ENCODE measurements at places on chromosomes 5 and 9.

DNA sequence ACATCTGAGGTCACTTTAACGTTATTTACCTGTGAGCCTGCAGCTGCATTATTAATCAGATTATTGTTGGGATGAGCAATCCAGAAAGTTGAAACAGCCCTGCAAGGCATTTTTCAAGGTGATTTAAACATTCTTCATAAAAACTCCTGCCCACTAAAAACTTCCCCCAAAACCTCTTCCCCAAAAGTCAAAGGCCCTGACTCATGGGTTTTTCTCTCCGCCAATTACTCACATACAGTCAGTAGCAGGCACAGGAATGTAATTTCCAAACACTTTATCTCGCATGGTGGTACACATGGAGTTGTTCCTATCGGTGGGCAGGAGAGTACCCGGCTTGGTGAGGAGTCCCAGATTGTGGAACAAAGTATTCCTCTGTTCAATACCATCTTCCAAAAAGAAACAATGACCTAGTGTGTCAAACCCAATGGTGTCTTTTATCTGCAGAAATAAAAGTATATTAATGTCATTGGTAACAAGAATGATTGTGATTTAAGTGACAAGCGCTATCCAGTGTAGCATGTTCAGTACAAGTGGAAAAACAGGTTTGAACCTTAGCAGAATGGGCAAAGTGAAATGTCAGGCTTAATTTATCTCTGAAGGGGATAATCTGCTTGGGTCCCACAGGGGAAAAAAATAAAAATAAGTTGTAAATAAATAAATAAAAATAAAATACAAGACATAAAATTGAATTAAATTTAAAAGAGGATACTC is 38.3 kb downstream of the CEMIP2 start:
- DNase-seq, result no peak

GRCh38 chr9:23683611-23684061 is 142.4 kb downstream of the ELAVL2 start:
- DNase-seq, result no peak

DNA sequence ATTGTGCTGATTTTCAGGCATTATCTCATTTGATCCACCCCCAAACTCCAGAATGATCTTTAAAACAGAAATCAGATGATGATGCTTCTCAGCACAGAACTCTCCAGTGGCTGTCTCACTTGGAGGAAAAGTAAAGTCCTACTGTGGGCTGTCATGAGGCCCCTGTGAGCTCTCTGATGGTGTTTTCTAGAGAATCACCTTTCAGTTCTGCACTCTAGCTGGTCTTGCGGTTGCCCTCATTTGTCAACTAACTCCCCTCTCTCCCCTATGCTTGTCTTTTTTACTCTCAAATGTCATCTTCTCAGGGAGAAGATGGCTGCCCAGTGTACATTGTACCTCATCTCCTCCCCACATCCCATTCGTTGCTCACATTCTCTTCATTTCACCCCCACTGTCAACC is 295.8 kb downstream of the MLLT3 start:
- no peak for DNase-seq

DNA sequence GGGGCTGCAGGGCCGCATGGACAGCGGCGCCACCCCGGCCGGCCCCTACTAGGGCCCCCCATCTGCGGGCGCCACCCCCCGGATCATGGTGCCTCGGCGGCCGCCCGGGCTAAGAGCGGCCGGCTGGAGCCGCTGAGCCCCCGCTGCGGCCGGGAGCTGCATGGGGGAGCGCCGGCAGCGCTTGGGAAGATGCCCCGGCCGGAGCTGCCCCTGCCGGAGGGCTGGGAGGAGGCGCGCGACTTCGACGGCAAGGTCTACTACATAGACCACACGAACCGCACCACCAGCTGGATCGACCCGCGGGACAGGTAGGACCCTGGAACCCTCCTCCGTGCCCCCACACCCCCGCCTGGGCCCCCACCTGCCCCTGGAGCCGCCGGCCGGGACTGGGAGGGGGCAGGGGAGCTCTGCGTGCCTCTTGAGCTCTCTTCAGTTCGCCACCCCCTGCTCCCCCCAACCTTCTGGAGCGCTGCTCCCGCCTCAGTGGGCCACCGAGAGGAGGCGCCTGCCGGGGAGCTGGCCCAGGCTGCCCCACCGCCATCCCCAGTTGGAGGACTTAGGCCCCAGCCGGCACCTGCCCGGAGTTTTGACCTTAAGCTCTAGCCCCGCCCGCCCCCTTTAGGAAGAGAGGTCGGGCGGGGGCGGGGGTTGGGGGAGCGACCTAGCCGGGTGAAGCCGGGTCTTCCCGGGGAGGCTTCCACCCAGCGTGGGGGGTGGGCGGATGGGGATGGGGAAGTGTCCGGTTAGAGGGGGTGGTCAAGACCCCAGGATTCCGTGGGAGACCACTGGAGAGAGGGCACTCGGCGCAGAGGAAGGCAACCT is 730 bp downstream of the WWC1 start:
- no peak for DNase-seq

GRCh38 chr9:126157423-126157822 is 169.2 kb upstream of the MVB12B start:
- no peak for DNase-seq

GRCh38 chr5:142074006-142074405 is 34.6 kb upstream of the NDFIP1 start:
- DNase-seq, result no peak

DNA sequence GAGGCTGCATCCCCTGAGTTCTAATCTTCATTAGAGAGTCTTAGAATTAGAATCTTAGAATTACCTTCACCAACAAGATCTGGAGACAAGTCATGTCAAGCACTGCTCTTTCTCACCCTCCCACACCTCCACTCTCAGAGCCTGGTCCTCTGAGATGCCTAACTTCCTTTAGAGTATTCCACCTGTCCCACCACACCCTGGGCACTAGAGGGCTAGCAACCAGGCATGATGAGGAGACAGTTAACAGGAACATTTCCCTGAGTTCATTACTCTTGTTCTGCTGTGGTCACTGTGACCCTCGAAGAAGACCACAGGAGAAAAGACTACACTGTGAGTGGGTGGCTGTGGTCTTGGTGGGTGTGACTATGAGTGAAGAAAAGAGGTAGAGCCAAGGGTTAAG is 25.2 kb upstream of the MAP1B start:
- DNase-seq, result no peak

DNA sequence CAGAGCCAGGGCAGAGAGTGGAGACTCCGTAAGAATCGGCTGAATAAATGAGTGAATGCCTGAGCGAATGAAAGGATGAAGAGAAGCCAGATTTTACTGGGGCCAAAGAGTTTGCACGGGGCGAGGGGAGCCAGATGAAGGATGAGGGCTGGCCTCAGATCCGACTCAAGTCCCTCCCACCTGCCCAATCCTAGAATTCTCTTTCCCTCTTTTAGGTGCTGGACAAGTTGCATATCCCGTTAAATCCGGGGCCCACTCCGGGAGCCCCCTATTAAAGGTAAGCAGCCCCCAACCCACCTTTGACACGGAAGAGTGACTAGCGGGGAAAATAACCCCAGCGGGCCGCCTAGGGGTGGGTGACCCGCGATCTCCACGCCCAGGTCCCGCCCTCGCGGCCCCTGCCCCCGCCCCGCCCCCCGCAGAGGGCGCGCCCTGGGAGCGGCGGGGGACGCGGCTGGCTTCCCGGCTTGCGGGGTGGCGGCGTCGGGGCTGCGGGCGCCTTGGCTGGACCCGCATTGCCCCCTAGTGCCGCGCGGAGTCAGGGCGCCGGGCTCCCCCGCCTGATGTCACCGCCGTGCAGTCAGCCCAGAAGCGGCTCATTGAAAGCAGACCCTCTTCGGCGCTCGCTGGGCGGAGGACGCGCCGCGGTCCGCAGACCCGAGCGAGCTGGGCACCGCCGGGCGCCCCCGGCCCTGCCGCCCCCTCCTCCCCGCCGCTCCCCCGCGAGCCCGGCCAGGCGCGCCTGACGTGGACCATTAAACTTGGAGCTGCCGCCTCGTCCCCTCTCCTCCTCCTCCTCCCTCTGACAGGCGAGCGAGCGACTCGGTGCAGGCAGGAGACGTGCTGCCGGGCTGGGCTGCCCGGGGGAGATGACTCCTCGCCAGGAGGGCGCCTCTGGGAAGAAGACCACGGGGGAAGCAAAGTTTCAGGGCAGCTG is at the start of gene ADRA1B:
Gene ADRA1B (plus strand): TSS at position 579 of the 937 bp plus-strand sequence. CDS start 424 bp downstream, outside the sequence.
- DNase-seq, result peak; percentile 17

DNA sequence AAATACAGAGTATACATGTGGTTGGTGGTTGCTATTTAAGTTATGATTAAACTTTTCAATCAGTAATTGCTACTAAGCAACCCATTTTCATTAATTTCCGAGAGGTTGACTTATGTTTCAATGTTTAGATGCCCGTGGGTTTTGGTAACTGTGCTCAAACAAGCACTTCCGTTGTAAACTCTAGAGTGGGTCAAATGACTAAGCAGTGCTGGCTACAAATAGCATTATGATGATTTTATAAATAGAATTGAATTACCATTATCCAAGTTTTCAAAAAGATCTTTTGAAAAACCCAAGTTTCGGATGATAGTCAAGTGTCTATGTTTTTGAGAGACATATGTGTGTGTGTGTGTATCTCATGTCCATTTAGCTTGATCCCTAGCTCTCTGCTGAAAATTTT is 2369.4 kb upstream of the ACO1 start:
- DNase-seq, result no peak

DNA sequence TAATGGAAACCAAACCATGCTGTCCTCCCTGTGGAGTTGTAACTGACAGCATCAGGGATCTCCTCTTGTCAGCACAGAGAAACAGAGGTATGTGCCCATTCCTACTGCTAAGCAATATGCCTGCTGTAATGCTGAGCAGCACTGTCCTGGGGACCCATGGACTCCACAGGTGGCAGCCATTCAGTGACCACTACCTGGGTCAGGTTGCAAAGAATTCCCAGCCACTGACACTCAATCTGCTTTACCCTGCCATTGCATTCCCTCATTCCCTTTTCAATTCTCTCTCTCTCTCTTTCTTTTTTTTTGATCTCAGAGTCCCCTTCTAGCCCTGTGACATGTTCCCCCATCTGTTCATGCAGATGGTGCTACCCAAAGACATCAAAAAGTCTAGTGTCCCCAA is 104.1 kb downstream of the GABRB2 start:
- DNase-seq, result no peak

- no peak for DNase-seq
Measured at GRCh38 chr5:91401175-91401574, 18.1 kb upstream of the ARRDC3 start.

All from CD4-positive, alpha-beta memory T cell (primary cell).